ENCODE measurements at places on chromosomes 12 and 14.

GRCh38 chr12:77054851-77055250 lies 10.5 kb downstream of the E2F7 start:
- no peak for DNase-seq

GRCh38 chr14:100858838-100859220 lies 32.9 kb downstream of the MEG3 start:
- no peak for DNase-seq

DNA sequence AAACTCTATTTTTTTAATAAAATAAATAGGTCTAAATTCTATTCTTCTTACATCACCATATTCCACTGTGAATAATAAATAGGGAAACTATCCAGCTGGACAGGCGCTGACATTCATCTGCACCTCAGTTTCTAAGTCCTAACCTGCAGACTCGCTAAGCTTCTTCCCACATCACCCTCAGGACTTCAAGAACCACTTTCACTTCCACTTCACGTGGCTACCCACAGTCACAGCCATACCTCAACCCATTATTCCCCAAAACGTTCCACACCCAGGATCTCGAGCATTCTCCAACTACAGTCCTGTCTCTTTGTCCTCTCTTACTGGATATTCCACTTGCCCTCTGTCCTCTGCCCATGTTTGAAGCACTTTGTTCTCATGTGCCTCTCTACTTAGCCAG lies 71.1 kb downstream of the C2CD5 start:
- no peak for DNase-seq

DNA sequence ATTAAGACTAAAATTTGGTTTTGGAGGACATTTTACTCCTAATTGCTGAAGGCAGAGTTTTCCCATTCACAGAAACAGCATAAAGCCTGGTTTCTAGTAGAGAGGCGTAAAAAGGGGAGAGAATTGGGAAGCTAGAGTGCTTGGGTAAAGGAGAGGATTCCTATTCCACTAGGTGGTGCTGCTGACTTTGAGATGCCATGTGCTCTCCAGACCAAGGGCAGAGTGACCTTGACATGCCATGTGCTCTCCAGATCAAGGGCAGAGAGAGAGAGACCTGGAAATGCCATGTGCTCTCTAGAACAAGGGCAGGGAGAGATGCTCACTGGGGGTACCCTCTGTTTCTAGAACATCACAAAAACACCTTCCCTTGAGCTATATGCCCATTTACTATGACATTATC lies 176.2 kb upstream of the PDZRN4 start:
- no peak for DNase-seq

DNA sequence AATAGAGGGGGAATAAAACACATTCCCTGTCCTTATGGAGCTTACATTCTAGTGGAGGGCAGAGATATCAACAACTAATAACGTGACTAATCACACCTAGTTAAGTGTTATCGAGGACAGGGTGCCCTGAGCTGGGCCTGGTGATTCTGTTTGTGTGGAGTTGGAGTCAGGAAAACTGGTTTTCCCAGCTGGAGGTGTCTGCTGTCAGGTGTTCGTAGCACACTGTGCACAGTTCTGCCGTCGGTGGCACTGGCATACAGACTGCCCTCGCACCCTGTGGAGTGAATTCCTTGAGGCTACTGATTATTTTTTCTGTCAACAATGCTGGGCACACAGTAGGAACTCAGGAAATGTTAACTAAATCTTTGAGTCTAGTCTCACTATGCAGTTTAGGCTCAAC lies 900 bp upstream of the MTERF2 start:
- no peak for DNase-seq

DNA sequence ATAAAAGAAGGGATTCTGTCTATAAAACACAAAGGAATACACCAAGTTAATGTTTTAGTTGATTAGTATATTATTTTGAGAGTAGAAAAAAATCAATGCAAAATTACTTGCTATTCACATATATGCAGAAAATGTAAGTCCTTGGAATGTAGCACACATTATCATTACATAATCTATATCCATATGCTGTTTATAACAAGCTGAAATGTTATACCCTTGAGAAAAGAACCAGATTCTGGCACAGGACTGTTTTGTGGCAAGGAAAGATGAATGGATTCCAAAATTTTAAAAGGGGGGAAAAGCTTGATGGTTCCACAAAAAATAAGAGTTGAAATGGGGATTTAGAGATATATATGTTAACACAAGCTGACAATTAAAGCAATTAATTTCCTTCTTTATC lies 153.6 kb downstream of the MSRB3 start:
- DNase-seq = no peak

DNA sequence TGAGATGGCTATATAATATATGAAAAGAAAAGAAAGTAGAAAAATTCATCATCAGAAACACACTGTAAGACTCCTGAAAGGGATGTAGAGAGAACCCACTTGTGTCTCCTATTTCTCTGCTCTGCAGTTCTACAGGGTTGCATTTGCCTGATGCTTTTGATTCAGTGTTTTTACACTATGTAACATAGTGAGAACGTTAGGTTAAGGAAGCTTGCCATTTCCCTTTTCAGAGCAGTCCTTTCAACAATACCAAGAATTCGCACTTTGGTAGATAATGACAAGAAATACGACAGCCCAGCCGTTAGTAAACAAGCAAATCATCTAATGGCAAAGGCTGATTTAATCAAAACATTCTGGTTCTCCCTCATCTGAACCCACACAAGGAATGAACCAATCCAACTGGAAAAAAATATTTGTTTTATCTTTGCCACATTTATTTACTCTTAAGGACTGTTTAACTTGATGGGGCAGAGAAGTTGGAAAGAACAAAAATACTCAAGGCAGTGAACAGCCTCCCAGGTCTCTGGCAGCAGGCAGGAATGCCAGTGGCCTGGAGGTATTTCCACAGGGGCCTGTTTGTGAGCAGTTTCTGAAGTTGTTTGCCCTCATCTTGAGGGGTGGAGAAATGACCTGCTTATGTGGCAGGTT lies 30.8 kb upstream of the SOCS2 start:
- no peak for DNase-seq

- DNase-seq = peak; percentile 61
Observed at GRCh38 chr12:110582276-110583136, 612 bp downstream of the PPTC7 start.

DNA sequence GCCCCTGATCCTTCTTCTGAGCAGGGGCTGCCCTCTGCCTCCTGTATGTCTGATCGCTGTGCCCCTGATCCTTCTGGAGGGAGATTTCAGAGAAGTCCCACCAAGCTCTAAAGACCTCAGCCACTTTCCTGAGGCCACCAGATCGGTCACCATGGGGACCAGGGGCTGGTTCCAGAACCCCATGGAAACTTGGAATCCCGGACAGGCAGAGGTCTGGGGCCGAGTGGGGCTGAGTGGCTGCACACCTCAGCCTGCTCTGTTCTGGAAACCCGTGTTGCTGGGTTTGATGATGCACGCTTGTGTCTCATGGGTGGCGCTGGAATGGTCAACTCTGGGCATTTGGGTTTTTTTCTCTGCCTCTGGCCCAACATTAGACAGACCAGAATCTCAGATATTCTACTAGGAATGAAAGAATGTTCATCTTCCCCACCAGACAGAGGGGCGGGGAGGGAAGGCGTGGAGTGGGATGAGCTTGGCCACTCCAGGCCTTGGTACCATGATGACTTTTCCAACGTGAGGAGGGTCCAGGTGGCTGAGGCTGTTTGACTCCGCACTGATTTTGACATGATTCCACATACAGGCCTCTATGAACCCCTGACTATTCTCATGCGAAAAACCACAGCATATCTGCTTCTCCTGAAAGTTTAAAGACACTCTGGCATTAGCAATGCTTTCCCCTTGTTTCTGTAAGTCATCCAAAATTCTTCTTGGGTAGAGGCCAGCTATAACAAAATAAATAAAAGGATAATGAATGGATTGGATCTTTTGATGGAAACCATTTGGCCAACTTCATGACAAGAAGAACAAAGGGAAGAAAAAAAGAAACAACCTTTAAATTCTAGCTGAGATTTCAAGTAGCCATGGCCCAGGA lies 114.5 kb downstream of the ADGRD1 start:
- no peak for DNase-seq

DNA sequence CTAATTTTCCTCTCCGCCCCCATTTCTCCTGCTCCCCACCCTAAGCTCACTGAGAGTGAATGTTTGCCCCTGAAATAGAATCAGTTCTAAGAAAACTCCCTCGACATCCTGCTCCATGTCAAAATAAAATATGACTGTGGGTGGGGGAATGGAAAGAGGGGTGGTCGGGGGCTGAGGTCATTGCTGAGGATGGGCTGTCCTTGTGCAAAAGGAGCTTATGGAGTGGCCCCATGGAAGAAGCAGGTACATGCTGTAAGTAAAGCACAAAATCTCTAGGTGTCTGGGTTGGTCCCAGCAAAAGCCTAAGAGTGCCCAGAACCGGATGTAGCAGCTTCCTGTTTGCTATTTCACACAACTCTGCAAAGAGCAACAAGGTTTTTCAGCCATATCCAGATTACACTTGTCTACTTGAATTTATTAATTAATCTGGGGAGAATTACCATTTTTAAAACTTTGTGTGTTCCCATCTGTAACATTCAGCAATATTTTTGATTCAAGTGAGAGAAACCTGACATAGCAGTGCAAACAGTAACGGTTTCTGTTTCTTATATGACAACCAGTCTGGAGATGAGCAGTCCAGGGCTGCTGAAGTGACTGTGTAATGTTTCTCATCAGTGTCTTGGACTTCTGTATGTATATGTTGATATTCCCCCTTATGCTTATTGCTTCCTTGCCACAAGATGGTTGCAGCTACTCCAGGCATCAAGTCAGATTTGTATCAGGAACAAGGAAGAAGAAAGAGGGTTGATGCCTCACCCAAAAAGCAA lies 40.4 kb upstream of the GZMB start:
- DNase-seq = no peak

DNA sequence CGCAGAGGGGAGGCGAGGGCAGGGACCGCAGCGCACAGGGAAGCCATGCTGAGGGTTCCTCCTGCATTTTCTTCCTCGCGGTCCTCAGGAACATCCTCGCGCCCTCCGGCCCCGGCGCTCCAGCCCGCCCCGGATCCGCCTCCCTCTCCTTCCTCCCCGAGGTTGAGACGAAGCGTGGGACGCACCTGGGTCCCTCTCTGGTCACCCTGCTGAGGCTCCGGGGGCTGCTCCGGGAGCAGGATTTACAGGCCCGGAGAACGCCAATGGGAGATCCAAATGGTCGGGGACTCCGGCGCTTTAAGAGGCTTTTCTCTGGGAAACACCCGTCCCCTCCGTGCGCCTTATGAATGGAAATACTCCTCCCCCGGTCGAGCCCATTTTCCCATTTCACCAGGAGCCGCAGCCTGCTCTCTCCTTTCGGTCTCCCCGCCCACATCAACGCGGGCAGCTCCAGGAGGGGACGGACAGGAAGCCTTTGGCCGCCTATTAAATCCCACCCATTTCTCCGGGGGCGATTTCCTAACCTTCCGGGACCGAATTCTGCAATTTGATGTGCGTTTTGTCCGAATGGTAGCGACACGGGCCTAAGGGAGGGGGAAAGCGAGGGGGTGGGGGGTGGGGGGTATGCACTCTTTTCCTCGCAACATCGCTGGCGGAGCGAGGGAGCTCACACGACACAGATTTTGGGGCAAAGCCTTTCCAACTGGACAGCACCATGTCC lies at the start of gene UNC79:
Gene UNC79 (plus strand): TSS at position 625 of the 721 bp plus-strand sequence. CDS start 91 bp downstream, at position 716.
- no peak for DNase-seq

DNA sequence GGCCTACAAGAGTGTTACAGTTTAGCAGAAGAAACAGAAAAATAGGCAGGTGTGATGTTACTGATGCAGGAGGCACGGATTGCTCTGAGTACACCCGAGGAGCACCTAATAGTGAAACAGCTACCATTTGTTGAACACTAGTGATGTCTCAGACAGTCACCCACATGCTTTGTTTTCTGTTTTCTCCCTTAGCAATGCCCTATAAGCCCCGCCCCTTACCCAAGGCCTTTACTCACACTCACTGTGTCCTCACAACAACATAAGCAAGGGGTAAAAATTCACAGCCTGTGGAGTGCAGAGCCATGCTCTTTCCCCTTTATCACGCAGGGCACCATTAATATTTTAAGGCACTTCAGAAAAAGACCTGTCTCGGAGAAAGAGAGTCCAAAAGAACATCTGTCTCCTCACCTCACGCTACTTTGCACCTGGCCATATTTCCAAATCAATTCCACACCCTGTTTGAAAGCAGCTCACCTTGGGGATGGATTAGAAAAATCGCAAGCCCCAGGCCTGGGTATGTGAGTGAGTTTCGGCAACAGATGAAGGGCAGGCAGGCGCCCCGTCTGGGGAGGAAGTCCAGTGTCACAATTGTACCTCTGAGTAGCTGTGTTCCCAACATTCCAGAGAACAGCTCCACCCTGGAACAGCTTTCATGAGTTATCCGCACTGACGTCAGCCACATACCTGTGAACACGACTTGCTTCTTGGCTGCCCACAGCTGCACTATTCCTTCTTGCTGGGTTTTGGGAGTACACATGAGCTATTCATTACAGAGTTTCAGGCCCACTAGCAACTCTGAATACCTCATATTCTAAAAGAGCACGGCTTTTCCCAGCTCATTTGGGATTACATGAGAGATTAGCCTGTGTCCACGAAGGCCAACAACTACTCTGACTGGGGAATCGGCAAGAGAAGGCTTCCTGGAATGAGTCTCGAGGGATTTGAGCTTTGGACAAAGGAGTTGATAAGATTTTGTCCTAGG lies 26.0 kb downstream of the MAPK1IP1L start:
- no peak for DNase-seq

DNA sequence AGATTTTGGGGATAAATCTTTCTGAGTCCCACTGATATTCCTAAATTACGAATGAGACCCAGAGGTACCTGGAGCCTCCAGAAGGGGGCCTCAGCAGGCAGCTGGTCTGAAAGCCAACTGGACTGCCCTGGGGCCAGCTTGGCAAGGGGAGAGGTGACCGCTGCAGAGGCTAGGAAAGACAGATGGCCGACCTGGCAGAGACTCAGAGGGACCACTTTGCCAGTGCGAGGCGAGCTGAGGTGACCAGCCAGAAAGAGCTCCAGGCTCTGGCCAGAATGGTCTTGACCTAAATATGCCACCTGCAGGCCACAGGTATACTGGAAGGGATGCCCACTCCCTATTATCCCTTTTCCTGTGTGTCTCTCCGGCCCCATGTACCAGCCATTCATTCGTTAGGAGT lies 256.8 kb upstream of the GARIN6 start:
- DNase-seq = no peak

DNA sequence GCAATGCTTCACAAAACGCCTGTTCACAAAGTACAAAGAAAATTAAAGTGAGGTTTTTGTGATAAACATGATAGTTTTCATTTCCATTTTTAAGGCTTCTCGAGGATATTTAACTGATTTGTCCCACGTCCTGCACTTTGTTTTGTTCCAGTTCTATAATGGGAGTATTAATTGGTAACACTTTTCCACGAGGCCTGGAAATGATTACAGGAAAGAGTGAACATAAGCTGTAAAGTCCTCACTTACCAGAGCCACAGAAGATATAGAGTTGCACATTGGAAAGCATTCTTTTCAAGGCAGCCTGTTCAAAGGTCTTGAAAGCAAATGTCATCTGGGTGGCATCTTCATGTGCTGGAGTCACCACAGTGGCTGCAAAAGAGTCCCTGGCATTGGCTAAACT lies 1236.6 kb downstream of the BCL11B start:
- DNase-seq = no peak

GRCh38 chr12:125434936-125435443 lies 369.8 kb downstream of the AACS start:
- DNase-seq = no peak

- no peak for DNase-seq
Observed at GRCh38 chr14:105420974-105421674, 1.5 kb downstream of the MTA1 start.

Measured in stimulated activated CD4-positive, alpha-beta T cell treated with anti-CD3 and anti-CD28 coated beads, Interleukin-2, amount 100 ng/mL, for 48 hours (primary cell).